HT-29 (cell line): ENCODE measurements at places on chromosomes 3 and 15.

DNA sequence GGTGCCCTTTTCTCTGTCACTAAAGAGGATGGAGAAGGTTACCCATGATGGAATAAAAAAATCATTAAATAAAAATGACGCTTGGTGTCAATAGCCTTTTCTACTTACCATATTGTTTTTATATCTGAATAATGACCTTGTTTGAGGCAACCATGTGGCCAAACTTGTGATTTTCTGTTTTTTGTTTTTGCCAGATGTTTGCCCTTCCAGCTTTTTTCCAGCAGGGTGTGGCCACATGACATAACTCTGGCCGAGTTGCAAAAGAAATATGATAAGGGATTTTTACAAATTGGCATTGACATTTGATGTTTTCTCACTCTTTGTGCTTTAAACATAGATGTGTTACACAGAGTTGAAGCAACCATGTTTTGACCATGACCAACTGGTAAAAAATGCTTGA, 39.7 kb upstream of the EPHA3 start:
- no peak for DNase-seq

DNA sequence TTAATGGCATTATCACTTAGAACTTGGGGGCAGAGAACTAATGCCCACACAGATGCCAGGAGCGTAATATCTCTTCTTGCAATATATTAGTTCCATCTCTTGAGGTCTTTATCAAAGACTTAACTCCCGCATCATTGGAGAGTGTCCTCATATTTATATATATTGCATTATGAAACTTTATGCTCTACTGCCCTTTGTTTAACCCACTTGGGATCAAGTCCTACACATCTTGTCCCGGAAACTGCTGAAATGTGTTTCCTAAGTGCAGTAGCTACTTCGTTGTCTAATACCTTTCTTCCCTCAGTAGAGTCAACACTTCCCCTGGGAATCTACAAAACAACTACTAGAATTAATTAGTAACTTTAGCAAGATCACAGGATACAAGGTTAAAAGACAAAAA, 1029.2 kb downstream of the OTOL1 start:
- no peak for DNase-seq

DNA sequence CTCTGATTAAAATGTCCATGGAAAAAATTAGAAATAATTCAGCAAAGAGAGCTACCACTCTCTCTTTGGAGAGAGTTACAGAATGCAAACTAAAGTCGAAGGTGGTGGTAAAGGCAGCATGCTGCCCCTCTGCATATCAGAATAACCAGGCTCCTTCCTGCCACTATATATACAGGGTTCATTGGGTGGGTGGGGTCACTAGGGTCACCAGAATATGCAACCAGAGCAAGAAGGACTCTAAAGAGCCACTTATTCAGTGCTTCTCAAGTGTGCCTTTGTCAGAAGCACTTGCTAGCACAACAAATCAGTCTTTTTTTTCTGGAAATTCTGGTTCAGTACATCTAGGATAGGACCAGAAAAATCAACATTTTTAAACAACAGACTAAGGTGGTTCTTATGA, 70.0 kb downstream of the MTHFS start:
- no peak for DNase-seq

- no peak for DNase-seq
Observed at GRCh38 chr3:71025010-71025409, 558.5 kb downstream of the FOXP1 start.

- no peak for DNase-seq
Observed at GRCh38 chr3:129548104-129548965, 5.4 kb downstream of the H1-8 start.

GRCh38 chr3:173191611-173192010, 50.6 kb upstream of the SPATA16 start:
- DNase-seq: no peak

DNA sequence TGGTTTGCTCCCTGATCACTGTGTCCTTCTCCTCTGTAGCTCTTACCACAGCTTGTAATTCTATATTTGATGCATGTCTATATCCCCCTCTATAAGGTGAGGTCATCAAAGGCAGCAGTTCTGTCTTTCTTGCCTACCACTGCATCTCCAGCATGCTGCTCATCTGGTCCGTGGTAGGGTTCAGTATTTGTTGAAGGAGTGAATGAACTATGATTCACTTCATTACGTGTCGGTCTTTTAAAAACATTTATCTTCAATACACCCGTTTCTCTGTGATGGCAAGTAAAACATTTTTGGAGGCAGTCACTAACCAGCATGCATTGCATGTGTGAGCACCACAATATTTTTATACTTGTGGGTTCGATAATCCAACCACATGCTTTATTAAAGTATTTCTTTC, 27.6 kb downstream of the CHST14 start:
- no peak for DNase-seq

DNA sequence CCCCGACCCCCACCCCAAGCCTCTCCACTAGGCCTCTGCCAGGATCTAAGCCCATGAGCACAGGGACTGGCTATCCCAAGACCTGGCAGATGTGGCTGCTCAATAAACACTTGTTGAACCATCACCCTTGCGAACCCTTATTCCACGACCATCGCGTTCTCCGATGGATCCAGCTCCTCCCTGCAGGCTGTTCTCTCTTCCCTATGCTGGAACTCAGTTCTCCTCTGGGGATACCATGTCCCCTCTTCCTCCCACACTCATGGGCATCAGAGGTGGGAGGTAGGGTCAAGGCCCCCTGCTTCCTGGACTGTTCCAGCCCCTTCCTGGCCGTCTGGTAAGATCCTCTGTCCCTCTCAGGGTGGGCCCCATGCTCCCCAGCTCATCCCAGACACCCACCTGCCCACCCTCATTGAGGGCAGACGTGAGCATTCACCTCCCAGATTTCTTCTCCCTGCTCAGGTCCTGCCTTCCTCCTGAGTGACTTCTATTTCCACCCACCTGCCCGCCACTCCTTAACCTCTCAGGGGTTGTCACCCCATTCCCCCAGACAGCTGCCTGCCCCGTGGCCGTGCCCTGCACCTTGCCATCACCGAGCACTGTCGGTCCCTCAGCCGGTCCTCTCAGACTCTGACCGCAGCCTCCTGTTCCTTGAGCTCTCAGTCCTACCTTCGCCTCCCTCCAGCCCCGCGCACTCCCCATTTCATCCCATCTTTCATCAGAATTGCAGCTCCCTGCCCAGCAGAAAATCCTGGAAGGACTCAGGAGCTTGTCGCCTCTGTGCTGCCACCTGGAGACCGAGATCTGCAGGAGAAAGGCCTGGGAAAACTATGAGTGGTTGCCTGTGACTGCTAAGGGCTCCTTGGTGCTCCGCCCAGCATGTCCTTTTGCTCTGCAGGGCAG, 42.0 kb downstream of the PML start:
- DNase-seq: peak; percentile 88

- DNase-seq: no peak
Observed at GRCh38 chr3:101994386-101994785, 145.1 kb downstream of the NFKBIZ start.

DNA sequence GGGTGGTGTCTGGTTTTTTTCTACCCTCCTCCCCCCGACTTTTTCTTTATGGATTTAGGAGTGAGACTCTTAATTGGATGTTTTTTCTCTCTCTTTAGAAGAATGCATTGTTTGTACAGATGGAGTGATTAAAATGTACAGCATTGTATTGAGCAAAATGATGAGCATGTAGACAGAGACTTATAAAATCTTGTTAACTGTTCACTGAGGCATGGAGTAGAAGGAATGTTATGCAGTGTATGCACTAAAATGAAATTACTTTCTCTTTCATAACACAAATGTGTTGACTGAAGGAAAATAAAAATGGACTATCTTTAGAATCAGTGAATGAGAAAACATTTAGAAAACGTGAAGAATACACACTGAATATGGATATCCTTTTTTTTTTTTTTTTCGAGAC, 39.8 kb downstream of the ZFAND6 start:
- no peak for DNase-seq

DNA sequence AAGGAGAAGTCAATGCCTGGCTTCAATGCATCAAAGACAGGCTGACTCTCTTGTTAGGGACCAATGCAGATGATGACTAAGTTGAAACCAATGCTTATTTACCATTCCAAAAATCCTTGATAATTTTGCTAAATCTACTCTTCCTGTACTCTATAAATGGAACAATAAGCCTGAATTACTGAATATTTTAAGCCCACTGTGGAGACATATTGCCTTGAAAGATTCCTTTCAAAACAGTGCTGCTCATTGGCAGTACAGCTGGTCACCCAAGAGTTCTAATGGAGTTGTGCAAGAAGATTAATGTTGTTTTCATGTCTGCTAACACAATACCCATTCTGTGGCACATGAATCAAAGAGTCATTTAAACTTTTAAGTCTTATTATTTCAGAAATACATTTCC, 181.0 kb upstream of the CBLB start:
- DNase-seq: no peak

DNA sequence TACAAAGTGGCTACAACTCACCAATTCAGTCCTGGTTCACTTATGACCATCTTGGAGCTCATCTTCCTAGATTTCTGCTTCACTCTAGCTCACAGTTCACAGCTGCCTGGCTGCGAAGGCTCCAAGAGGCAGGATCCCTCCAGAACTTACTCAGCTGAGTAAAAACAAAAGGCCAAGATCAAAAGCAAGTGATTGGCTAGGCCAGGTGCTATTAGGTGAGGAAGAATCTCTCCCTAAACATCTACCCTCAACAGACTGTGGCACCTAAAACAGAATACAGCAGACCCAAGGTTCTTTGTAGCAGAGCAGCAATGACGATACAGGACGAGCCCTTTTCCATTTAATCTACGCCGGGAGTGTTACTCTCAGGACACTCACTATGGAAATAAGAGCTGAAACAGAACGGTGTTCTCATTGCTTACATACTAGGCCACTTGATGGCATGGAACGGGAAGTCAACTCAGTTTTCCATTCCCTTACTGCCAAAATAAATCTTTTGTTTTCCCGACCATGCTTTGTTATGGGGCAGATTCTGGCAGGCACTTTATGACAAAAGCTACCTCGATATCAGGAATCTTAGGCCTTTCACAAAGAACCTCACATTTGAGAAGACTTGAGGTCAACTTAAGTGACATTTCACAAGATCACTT, 901 bp downstream of the ICE2 start:
- DNase-seq: peak; percentile 75

- no peak for DNase-seq
Observed at GRCh38 chr15:77059786-77060361, 11.0 kb downstream of the TSPAN3 start.

DNA sequence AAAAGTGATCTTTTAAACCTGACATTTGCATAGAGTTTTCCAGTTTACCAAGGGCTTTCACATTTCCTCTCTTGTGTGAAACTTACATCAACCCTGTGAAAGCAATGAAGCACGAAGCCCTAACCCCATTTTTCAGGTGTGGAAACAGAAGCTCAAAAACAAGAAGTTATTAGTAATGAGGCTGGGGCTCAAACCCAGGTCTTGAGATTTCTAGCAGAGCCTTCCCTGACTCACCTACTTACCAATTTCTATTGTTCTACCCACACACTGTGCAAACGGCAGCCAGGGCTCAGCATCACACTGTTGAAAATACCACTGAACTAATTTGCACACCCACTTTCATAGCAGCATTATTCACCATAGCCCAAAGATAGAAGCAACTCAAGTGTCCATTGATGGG, 117.8 kb upstream of the IGF1R start:
- no peak for DNase-seq

- no peak for DNase-seq
Observed at GRCh38 chr3:141342386-141342785, 25.9 kb upstream of the ZBTB38 start.

- no peak for DNase-seq
Observed at GRCh38 chr15:33516563-33516962, 205.8 kb downstream of the RYR3 start.

GRCh38 chr15:80367094-80367493, 37.1 kb upstream of the ARNT2 start:
- peak; percentile 71 for DNase-seq

DNA sequence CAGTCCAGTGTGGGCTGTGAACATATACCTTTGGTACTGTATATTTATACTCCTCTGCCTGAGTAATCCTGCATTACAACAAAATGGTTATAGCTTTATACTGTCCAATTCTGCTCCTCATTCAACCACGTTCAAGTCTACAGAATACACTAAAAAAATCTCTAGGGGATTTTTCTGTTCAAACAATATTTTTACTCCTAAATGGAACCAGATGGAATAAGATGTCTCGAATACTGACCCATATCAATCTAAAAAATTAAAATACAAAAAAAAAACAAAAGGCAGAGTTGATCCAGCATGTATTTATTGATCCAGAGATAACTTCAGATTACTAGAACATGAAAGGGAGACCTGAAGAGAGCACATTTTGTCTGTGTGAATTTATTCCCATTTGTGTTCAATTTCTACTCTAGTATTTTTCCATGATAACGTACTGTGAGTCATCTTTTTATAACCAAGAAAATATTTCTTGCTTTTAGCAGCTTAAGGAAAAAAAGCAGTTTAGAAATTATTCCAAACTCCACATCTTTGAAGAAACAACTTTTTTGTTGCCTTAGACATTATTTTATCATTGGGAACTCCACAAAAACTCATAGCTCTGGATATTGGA, 910.7 kb downstream of the TBL1XR1 start:
- no peak for DNase-seq

- peak; percentile 52 for DNase-seq
Observed at GRCh38 chr3:30332196-30333021, 274.0 kb upstream of the TGFBR2 start.

DNA sequence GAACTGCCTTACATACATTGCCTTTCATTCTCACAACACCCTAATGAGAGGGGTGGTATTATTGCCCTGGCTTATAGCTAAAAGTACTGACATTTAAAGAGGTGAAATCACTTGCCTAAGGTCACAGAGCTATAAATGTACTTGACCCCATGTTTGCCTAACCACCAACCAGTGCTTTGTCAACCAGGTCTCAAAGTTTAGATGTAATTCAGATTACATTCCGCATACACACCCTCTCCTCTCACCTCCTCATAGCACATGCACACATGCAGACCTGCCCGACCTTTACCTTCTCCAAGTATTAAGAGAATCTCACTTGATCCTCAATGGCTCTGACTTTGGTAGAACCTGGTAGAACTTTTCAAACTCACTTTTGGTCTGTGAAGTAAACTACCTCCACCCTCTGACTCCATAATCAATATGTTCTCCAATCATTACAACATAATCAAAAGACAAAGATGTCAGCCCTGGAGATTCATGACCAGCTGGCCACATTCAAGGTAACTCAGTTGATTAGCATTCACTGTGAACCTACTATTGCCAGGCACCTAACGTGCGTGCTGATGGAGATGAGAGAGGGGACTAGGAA, 63.2 kb upstream of the HES1 start:
- DNase-seq: peak; percentile 25

- DNase-seq: no peak
Observed at GRCh38 chr15:95522533-95522932, 808.0 kb upstream of the NR2F2 start.
